ENCODE measurements at places on chromosomes 13 and 19.

GRCh38 chr19:28307487-28307886, 905.5 kb downstream of the UQCRFS1 start:
- peak; percentile 81 for DNase-seq

DNA sequence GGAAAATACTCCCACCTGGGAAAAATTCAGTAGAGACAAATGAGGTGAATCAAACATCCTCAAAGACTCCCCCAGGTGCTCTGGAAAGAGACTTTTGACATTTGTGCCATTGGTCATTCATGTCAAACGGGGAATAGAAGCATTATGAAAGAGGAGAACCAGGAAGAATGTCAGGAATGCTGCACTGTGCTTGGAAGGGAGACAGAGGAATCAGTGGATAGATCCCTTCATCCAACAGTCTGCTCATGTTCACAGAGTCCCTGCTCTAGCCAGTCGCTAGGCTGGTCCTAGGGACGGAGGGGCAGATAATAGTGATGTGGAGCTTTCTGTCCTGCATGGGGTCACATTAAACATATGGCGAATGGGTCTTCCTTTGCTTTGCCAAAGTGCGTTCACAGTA, 384.4 kb downstream of the FGF9 start:
- no peak for DNase-seq

DNA sequence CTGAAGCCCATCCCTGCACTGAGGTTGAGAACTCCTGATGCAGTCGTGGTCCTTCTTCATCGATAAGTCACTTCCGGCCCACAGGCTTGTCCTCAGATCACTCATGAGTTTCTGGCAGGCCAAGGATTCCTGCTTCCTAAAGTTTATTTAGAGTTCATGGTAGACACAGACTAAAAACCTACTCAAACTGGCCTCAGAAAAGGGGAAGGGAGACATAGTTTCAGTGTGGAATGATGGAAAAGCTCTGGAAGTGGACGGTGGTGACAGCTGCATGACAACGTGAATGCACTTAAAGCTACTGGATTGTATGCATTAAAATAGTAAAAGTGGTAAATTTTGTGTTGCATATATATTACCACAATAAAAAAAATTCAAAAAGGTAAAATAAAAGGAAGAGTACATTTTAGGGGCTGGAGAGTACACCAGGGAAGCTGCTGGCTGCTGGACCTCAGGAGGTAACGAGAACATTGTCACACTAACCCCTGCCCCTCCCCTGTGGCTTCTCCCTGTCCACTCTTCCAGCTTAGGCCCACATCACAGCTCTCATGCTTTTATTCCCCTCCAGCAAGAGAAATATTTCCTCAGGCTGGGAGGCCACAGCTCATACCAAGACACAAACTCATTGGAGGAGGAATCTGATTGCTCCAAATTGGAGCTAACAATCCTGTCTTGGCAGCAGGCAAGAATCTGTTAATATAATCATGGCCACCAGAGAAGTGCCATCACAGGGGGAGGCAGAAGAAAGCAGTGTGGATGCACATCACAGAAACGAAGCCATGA, 741.0 kb downstream of the UQCRFS1 start:
- DNase-seq, result no peak

DNA sequence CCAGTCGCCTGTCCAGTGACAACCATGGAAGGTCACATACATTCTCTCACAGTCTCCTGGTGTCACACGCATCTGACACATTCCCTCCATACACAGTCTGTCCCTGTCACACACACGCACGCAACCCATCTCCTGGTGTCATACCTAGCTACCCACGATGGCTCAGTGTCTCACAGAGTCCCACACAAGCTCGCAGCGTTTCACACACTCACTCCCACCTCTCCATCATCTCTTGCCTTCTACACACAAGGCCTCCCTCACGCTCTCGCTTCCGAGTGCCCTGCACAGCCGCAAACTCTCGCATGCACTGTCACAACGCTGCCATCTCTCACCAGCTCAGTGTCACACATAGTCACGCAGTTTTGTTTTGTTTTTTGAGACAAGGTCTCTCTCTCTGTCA, 1.2 kb upstream of the GNG8 start:
- no peak for DNase-seq

GRCh38 chr19:41619018-41619556, 7.8 kb downstream of the CEACAM4 start:
- DNase-seq, result no peak

- no peak for DNase-seq
Measured at GRCh38 chr19:31513841-31514240, 164.6 kb upstream of the TSHZ3 start.

DNA sequence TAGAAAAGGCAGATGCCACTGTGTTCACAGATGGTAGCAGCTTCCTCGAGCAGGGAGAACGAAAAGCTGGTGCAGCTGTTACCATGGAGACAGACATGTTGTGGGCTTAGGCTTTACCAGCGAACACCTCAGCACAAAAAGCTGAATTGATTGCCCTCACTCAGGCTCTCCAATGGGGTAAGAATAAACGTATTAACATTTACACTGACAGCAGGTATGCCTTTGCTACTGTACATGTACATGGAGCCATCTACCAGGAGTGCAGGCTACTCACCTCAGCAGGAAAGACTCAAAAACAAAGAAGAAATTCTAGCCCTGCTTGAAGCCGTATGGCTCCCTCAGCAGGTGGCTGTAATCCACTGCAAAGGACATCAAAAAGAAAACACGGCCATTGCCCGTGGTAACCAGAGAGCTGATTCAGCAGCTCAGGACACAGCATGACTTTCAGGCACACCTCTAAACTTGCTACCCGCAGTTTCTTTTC, 197.7 kb downstream of the ZNF737 start:
- DNase-seq, result no peak

DNA sequence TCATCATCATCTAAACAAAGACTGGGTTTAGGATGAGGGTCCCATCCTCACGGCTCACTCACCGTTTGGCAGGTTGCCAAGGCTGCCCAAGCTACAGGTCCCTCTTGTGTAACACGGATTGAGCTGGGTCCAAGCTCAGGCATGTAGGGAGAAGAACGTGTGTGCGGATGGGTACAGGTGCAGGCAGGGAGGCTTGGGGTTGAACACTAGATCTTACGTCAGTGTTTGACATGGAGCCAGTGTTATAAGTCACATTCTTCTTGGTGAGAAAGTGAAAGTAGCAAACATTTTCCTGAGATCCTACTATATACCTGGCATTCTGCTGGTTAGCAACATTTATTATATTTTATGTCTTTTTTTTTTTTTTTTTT, 136.8 kb upstream of the RNF113B start:
- no peak for DNase-seq
